ENCODE measurements at places on chromosomes 6 and 20.

GRCh38 chr6:158460602-158461169, 99.2 kb upstream of the TMEM181 start:
- DNase-seq = peak; percentile 71

- no peak for DNase-seq
These were observed 41.4 kb downstream of the MCM8 start for GRCh38 chr20:5991623-5992441.

- no peak for DNase-seq
These were observed 42.2 kb downstream of the DTNBP1 start for GRCh38 chr6:15620611-15621010.

DNA sequence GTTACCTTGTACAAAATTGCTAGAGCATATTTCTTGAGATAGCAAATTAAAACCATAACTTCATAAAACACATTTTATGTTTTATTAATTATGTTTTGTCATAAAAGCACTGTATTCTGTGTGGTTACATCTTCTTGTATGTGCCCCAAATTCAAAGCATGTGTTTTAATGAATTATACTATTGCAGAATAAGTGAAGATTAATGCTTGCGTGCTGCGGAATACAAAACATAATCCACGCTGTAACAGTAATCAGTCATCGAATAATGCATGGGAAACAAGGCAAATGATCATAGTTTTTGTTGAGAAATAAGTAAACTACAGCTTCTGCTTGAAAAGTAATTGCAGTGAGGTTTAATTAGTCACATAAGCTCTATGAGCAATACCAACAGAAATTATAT, 459.2 kb upstream of the SOX4 start:
- DNase-seq = no peak

GRCh38 chr6:156949376-156949775, 172.2 kb downstream of the ARID1B start:
- peak; percentile 84 for DNase-seq

DNA sequence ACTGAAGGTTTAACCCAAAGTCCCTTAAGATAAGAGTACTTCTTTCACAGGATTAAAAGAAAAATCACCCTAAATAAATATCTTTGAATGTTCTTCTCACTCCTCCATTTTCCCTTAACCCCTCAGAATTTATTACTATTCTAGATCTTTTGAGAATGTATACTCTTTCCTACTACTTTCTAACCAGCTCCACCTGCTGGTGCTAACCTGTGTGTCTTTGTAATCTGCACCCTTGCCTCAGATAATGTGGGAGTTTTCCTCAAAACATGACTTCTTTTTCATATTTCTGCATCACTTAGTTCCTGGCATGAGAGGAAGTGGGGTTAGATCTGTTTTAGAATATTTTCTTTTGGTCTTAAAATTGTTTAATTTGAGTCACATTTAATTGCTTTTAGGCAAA, 394.2 kb downstream of the BMP2 start:
- peak; percentile 25 for DNase-seq

- DNase-seq = no peak
These were observed 5.2 kb upstream of the BTN3A2 start for GRCh38 chr6:26359765-26360164.

DNA sequence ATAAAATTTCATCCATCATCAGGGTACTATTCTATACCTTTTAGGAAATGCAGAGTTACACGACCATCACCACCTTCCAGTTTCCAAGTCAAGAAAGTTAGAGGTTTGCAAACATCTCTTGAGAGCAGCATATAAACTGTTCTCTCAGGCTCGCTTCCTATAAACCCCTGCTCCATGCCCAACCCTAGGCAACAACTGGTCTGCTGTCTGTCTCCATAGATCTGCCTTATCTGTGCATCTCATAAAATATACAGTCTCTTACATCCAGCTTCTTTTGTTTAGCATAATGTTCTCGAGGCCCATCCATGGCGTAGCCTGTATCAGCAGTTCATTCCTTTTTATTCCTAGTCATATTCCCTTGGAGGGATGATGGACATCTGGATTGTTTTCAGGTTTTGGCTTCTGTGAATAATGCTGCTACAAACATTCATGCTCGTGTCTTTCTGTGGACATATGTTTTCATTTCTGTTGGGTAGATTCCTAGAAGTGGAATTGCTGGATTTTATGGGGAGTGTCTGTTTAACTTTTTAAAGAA, 6.1 kb downstream of the PTPRT start:
- no peak for DNase-seq

DNA sequence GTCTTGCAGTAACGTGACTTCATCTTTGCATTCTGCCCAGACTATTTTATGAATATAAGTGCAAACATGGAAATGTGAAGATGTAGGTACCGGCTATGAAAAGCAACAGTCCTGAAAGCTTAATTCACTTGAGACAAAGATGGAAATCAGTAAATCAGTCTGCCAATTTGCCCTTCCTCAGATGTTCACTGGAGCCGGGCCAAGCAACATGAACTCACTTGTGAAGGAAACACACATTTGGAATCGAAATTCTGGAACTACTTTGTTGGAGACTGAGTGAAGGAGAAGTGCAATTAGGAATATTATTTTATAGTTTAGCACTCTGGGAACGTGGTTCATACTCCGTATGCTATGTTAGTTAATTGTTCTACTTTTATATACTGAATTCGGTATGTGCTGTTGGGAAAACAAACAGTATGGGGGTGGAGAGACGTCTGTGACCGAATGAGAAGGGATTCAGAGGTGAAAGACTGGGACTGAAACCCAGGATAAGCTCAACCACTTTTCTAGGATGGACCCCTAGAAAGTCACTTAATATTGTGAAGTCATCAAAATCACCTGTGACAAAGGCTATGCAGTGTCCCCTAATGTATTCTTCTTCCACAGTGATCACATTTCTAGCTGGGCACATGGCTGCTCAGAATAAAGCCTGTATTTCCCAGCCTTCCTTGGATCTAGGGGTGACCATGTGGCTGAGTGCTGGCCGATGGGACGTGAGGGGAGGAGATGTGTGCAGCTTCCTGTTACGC, 95.5 kb downstream of the PREX1 start:
- no peak for DNase-seq

DNA sequence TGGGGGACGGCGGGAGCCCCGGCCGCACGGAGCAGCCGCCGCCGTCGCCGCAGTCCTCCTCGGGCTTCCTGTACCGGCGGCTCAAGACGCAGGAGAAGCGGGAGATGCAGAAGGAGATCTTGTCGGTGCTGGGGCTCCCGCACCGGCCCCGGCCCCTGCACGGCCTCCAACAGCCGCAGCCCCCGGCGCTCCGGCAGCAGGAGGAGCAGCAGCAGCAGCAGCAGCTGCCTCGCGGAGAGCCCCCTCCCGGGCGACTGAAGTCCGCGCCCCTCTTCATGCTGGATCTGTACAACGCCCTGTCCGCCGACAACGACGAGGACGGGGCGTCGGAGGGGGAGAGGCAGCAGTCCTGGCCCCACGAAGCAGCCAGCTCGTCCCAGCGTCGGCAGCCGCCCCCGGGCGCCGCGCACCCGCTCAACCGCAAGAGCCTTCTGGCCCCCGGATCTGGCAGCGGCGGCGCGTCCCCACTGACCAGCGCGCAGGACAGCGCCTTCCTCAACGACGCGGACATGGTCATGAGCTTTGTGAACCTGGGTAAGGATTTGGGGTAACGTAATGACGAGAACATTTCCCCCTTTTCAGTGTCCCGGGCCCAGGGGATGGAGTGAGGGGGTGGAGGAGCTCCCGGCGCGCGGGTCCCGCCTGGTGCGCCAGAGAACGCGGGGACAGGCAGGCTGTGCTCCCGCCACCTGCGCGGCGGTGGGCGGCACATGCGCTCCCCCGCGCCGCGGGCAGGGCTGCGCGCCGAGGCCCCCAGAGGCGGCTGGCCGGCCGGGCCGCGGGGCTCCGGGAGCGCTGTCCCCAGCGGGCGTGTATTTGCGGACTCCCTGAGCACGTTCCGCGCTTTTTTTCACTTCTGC, 1.4 kb downstream of the BMP6 start:
- peak; percentile 16 for DNase-seq

DNA sequence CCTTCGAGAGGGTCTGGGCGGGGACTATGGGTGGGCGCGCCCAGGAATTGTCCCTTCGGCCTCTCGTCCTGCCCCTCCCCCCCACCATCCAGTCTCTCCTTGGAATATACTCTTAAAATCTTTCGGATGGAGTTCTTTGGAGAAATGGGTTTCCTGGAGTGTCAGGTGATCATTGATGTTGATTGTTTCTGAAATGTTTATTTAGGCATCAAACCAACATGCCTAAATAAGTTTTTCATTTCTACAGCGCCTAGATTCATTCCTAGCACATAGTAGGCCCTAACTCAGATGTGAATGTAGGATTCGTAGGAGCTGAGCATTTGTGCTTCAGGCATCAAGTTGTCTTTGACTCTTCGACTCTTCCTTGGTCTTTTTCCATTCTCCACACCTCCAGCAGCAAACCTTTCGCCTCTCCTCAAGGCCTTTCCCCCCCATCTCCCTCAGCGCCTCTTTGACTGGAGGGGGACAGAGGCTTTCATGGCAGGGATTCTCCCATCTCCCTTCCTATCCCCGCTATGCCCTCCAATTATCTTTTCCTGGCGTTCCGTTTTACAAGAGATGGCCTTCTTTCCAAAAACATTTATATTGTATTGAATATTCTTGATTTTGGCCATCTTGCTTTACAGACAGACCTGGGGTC, 610 bp downstream of the CASP8AP2 start:
- DNase-seq = peak; percentile 13

- DNase-seq = no peak
These were observed 28.0 kb downstream of the PNLDC1 start for GRCh38 chr6:159828074-159828473.

All from mammary epithelial cell (primary cell).